ENCODE measurements at places on chromosomes 1 and 21.

DNA sequence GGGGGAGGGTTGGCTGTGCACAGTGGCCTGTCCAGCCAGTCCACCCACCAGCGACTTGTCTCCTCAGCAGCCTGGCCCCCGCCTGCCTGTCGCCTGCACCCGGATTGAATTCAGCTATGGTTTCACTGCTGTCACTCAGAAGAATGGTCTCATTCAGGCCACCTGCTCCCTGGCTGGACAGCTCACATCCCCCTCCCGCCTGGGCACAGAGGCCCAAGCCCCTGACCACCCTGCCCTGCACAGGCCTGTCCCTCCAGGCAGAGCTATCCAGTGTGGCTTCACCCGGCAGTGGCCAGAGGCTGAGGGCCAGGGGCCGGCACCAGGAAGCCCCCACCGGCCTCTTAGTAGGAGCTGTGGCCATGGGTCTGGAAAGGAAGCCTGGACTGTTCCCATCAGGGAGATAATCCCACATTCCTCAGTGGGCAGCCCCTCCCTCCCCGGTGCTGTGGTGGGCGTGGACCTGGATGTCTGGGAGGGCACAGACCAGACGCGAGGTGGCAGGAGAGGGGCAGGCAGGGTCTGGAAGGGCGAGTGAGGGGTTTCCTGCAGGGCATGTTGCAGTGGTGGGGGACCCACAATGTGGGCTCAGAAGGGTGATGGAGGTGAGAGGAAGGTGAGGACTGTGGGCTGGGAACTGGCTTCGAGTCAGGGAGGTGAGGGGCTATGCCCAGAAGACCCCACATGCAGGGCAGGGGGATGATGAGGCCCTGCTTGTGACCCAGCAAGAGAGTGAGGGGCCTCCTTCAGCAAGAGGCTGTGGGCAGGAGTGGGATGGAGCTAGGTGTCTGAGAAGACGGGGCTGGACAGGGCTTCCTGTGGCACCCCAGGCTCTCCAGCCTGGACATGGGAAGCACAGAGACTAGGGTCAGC, 30.4 kb downstream of the WNT9A start:
- no peak for DNase-seq

GRCh38 chr1:21334214-21335087, 44.2 kb upstream of the ECE1 start:
- peak; percentile 76 for DNase-seq

DNA sequence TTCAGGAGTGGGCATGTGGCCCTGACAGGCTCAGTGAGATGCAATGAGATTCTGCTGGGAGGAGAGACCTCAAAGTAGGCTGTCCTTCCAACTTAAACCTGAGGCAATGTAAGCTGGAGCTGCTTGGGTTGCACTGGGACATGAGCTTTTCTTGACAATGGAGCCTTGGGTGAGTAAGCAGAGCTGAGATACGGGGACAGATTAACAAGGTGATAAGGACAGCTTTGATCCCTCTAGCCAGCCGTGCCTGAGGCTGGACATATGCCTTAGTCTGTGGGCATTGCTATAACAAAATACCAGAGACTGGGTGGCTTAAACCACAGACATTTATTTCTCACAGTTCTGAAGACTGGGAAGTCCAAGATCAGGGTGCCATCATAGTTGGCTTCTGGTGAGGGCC, 18.3 kb upstream of the NGF start:
- no peak for DNase-seq

DNA sequence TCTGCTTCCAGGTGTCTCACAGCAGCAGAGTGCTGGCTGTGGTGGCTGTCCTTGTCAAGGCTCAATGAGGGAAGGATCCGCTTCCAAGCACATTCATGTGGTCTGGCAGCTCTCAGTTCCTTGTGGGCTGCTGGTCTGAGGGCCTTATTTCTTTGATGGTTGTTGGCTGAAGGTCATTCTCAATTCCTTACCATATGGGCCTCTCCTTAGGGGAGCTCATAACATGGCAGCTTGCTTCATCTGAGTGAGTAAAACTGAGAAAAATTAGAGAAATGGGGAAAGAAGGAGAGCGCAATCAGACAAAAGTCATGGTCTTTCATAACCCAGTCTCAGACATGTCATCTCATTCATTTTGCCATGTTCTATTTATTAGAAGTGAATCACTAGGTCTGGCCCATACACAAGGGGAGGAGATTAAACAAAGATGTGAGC, 81.7 kb upstream of the TSPAN2 start:
- peak; percentile 91 for DNase-seq

- DNase-seq = no peak
Measured at GRCh38 chr1:240776237-240776636, 164.3 kb upstream of the GREM2 start.

GRCh38 chr1:36179220-36179600, 23.2 kb downstream of the MAP7D1 start:
- no peak for DNase-seq

DNA sequence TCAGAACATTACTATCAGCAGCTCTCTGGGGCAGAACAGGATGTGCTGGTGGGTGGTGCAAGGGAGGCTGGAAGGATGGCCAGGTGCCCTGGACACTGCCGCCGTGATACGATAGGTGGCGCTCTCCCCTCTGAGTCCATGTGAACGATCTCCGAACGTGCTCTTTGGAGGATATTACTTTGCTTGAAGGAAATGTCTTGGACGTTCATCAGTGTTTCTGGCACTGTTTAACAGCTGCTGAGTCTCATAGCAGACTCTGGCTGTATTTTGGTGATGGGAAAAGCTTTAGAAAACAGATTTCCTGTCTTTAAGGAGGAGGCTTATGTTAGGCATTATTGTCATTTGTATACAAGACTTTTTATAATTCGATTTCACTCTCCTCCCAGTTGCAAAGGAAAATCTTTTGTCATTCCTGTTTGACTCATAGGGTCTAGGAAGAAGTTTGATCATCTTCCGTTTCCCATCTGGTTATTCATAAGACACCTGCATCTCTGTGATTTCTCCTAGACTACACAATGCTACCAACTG, 386.2 kb upstream of the ADGRL2 start:
- peak; percentile 51 for DNase-seq

DNA sequence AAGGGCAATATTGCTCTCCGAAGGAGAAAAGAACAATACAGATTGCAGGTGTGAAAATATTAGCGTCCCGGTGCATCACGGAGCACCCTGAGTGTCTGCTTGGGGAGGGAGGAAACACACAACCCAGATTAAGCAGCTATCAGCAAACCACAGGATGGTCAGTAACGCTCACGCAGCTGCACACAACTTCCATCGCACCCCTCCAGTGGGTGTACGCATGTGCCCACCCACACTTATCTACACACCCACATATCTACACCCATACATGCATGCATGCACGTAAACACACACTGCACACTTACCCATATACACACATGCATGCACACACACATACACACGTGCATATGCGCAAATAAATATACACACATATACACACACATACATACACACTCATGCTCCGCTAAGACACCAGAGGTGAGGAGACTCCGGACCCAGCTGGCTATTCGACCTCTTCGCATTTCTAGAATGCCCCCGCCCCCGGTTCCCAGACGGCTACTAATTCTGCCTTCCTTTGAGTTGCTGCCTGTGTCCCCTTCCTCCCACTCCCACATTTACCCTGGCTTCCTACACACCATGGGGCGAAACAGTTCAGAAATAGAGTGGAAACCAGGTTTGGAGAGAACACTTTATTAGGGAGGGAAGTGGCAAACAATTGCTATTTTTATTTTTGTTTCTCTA, 26.2 kb downstream of the ITPKB start:
- DNase-seq = no peak

DNA sequence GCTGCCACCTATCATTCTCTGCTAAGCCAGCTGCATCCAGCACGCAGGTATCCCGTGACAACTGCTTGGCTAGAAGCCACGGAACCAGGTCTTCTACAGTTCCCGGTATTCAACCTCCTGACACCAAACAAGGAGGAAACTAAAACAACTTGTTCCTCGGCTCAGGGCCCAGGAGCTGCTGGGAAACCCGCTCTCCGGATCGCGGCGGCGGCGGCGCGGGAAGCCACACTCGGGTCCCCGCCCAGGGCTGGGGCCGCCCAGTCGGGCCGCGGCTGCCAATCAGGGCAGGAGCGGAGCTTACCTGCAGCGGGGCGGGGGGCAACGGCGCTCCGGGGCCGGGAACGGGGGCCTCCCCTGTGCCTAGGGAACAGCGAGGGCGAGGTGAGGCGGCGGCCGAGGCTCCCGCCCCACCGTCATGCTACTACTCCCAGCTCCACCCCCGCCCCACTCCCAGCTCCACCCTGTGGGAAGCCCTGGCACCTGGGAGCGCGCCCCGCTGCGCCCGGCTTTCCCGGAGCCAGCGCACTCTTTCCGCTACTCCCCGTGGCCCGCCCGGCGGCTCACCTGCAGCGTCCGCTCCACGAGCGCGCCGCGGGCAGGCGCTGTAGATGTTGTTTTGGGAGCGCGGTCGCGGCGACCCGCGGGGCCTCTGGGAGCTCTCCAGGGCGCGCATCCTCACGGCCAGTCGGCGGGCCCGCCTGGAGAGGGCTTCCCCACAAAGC, 12.1 kb downstream of the IL24 start:
- DNase-seq = no peak

DNA sequence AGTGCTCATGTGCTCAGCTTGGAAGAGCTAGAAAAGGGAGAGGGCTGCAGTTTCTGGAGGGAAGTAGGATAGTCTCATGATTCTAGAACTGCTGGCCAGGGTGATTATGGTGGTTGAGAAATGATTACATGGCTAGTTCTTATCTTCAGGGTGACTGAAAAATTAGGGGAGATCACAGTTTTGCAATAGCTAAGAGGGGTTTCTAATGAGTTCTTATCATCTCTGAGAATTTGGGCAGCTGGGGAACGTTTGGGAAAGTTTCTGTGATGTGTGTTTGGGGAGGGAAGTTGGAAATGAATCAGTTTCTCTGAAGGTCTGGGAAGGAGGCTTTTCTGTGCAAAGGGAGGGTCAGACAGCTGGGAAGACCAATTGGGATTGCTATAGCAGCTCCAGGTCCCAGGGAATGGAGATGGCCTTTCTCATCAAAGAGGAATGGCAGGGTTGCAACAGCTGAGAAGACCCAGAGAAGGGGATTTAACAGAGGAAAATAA, 7.6 kb upstream of the RHOU start:
- no peak for DNase-seq

- no peak for DNase-seq
Measured at GRCh38 chr1:106998431-106999002, 58.0 kb upstream of the PRMT6 start.
